ENCODE measurements at places on chromosomes 1 and 21.

GRCh38 chr21:33128538-33128937 lies 58.6 kb downstream of the OLIG1 start:
- no peak for DNase-seq

GRCh38 chr1:36620142-36620541 lies 137.4 kb upstream of the CSF3R start:
- DNase-seq = no peak

- DNase-seq = peak; percentile 40
Measured at GRCh38 chr1:157496121-157496526, 56.2 kb downstream of the FCRL5 start.

- DNase-seq = no peak
Measured at GRCh38 chr21:14863745-14864210, 201.0 kb downstream of the NRIP1 start.

GRCh38 chr1:7667625-7668218 lies 103.4 kb upstream of the VAMP3 start:
- DNase-seq = peak; percentile 83

- DNase-seq = no peak
Measured at GRCh38 chr1:153639280-153639679, 5.4 kb downstream of the CHTOP start.

DNA sequence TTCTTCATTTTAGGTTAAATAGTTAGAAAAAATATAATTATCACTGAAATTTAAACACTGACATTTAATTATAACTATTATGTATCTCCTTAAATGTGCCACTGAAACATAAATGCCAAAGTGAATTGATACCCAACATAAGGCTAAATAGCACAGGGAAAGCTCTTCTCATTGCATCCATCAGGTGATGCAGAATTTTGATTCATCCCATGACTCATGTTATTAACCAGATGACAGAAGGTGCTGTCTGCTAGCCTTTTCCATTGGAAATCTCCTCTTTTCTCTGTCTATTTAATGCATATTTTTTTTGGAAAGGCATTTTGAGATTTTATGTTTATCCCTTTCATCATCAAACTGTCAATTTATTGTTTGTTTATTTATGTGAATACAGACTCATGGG lies 136.8 kb downstream of the KCNK2 start:
- DNase-seq = no peak

GRCh38 chr1:10682449-10683309 lies 113.8 kb downstream of the CASZ1 start:
- no peak for DNase-seq

- DNase-seq = no peak
Measured at GRCh38 chr1:231964961-231965360, 338.4 kb downstream of the DISC1 start.

DNA sequence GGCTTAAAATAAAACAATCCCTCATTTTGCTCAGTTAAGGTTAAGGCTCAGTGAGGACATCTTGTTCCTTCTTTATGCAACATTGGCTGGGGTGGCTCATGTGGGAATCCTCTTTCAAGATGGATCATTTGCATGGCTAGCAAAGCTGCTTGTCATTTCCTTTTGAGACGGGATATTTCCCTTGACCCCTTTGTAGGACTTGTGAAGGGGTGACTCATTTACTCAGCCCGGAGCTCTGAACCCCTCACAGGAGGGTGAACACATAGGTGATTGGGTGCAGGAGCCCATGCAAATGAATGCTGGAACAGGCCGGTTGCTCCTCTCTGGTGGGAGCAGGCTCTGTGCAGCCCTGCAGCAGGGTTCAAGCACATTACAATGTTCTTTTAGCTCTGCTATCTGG lies 15.8 kb upstream of the C8A start:
- no peak for DNase-seq

DNA sequence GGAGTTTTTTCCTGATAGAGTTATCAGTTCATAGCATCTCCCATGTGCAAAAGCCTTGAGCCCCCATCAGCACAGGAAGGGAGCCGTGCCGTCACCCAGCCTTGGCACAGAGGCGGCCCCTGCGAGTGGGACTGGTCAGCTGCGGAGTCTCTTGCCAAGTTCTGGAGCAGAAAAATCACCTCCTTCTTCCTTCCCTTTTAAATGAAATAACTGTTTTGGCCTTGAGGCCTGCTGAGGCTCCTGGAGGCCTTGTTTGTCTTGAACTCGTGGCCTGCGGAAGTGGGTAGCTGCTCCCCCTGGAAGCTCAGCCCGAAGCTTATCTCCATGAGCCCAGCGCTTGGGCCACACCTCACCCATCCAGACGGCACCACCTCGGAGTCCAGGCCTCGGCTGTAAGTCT lies 145.7 kb upstream of the TMEM51 start:
- DNase-seq = no peak

DNA sequence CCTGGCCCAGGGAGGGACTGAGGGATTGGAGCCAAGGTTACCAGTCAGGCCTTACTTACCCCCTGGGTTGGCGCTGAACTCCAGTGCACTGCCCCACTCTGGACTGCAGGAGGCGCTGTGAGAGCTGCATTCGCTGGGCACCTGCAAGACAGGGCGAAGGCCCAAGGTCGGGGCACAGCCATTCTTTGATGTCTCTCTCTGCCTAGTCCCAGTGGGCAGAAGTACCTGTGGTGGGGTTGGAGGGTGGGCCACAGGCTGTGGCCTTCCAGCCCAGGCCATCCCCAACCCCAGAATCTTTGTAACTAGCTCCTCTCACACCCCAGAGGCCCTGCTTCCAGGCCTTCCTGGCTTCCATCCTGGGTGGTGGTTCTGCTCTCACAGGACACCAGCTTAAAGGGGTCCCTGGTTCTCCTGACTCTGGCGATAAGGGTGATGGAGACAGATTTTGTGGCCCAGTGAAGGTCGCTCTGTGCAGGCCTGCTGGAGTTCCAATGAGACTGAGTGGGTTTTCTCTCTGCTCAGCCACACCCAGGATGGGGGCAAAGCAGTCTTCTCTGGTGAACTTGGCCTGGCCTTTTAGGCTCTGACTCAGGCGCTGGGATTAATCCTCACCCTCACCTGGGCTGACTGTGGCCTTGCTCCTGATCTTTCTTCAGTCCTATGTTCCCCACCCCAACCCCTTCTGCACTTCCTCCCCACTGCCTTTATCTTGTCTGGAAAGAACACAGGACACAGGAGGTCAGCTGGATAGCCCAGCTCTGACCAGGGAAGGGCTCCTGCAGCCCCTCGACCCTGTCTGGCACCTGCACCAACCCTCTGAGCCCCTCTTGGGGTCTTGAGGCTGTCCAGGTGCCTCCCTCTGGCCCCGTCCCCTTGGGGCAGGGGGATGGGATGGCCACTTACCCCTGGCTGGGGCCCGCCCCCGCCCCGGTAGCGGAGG lies 954 bp downstream of the MYOG start:
- DNase-seq = peak; percentile 45

DNA sequence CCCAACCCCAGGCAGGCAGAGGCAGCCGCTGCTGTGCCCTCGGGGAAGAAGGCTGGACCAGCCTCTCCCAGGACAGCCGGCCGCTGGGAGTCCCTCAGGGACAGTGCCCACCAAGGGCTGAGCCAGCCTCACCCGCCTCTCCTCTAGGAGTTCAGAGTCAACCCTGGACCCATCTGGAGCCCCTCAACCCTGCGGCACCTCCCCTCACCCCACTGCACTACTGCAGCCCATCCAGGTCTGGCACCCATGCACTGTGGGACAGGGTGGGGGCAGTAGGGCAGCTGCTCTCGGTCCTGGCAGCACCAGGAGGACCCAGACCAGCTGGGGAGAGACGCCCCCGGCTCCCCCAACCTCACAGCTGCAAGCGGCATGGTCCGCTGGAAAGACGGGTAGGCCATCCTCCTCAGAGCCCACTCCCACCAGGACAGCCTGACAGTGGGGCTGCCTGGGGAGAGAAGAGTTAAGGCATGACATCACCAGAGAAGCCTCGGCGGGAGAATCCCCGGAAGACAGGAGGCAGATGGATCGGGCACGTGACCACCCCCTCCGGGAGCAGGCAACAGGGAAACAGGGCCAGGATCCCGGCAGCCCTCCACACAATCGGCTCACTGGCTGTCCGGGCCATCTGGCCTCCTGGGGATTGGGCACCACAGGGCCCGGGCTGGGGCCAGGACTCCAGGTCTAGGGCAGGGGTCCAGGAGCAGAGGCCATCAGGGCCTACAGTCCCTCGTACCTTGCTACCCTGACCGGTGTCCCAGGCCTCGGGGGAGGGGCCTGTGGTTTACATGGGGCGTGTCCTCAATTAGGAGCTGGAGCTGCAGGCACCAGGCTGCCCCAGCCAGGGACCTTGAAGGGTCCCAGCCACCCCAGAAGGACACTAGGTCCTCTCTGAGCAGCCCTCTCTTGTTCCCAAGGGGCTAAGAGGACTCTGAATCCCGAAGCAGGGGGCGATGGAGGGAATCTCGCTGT lies 3.1 kb downstream of the ACAP3 start:
- DNase-seq = no peak

GRCh38 chr1:25246600-25247023 lies 642 bp downstream of the RSRP1 start:
- DNase-seq = peak; percentile 58

DNA sequence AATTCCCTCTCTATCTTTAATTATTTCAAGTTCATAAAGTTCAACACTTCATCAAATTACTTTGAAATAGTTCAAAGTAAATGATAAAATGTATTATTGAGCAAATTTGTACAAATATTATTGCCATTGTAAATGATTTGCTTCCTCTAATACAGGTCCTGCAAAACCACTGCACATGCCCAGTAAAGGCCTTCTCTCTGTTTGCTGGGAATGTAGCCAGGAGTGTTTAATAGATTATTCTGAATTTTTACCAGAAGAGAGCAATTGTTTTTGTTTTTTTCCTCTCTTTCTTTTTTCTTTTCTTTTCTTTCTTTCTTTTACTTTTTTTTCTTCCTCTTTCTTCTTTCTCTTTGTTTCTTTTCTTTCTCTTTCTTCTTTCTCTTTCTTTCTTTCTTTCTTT lies 486.3 kb downstream of the PTBP2 start:
- no peak for DNase-seq

GRCh38 chr1:1374589-1374928 lies 448 bp downstream of the AURKAIP1 start:
- no peak for DNase-seq

DNA sequence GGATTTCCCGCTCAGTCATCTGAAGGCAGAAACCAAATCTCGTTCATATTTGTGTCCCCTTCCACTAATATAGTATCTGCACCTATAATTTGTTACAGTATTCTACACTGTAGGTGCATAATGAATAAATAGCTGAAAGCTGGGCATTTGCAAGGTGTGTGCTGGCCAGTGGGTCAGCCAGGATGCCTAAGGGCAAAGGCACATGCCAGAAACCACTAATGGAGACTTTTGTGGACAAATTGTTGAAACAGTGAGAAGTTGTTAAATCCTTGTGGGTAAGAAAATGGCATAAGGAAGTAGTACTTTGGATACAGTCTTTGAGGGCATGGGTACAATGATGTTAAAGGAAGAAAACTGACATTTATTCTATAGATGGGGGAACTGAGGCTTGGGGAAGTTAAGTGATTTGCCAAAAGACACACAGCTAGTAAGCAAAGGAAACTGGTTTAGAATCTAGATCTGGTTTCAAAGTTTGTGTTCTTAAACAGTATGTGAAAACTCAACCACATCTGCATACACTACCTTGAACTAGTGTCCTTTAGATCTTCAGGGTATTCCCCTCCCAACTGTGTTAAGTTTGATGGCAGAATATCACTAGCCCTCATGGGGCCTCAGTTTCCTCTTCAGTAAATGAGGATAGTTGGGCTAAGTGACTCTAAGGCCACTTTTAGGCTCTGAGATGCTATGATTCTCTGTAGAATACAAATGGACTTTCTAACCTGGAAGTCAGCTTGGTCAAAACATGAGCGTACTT lies 26.5 kb upstream of the LRRC8C start:
- DNase-seq = no peak

DNA sequence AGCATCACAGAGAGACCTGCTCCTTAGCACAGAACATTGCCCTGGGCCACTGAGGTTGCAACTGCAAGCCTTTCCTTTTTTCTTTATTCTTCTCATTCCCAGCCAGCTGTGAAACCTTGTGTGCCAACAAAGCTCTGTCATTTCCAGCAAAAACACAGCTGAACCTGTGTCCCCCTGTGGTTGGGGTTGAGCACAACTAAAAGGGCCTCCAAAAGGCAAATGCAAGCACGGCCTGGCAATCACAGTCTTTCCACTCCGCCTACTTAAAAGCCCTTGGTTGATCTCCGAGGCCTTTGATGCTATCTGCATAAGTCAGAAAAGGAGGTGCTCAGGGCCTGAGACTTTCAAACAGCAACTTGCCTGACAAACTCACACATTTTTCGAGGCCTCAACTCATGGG lies 32.7 kb downstream of the SUSD4 start:
- no peak for DNase-seq
